ENCODE measurements at places on chromosomes 3 and 15.
A peak's percentile ranks its signal among the peaks of the same experiment; 100 is the strongest.

GRCh38 chr3:131856171-131856570 is 178.6 kb downstream of the CPNE4 start:
- DNase-seq = no peak

DNA sequence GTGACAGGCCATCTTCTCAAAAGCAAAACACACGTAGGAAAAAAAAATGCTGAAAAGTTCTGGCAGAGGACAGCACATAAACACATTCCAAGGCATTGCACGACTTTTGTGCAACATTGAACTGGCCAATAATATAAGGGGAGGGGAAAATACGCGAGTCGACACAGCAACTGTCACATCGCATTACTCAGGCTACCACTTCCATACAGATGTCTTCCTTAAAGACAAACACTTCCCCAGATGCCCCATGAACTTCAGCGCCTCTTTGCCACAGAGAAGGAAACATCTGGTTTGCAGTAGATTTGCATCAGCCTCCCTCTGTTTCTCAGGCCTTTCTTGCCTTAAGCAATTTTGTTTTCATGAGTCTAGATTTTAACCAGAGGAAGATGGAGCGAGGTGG is 144.4 kb upstream of the IGF1R start:
- DNase-seq = no peak

DNA sequence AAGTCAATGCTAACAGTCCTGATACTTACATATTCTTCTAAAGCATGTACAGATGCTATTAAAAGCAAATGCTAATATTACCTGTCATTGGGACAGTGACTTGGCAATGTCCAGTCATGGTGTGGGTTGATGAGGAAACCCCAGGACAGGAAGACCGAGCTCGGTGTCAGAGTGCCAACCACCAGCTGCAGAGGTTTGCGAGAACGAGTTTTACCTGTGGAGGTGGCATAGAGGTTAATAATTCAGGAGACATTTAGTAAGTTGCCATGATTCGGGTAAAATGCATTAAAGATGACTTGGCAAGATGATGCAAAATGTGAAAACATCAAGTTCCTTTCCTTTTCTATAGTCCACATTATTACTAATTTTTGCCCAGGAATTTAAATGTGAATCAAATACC is 94.5 kb downstream of the ABI3BP start:
- no peak for DNase-seq

DNA sequence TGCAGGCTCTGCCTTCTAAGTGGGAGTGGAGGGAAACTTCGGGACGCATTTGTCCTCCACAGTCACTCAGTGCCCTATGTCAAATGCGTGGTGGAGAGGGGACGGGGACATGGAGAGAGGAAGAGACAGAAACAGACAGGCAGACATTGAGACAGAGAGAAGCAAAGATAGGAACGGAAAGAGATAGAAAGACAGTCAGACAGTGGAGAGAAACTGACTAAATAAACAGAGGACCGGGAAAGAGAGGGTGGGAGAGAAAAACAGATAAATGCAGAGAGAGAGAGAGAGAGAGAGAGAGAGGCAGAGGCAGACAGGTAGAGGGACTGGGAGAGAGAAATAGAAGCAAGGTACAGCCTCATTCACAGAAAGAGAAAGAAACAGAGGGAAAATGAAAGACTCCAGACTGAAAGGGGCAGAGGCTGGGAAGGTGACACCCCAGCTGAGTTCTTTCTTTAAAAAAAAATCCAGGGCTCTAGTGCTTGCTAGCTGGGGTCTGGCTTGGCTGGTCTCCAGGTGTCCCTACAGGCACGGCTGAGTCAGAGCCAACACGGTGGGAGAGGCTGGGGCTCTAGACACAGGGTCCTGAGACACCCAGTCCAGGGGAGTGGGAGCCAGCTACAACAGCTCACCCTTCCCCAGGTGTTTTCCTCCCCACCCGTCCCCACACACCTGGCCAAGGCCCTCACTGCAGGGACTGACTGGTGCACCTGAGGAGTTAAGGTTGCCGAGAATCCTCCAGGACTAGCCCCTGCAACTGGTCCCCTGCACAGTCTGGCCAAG is 506.1 kb upstream of the PROK2 start:
- no peak for DNase-seq

GRCh38 chr3:53147151-53147902 is 13.7 kb upstream of the PRKCD start:
- no peak for DNase-seq

GRCh38 chr3:52298149-52299098 is 10.8 kb downstream of the GLYCTK start:
- no peak for DNase-seq

- DNase-seq = no peak
These were observed 83.1 kb upstream of the RPL32 start for GRCh38 chr3:12924437-12924836.

GRCh38 chr3:23201154-23201838 is 1.8 kb upstream of the UBE2E2 start:
- no peak for DNase-seq

- no peak for DNase-seq
These were observed 15.1 kb upstream of the IQSEC1 start for GRCh38 chr3:13088028-13089006.

GRCh38 chr3:156291272-156292123 is 171.1 kb downstream of the KCNAB1 start:
- no peak for DNase-seq

DNA sequence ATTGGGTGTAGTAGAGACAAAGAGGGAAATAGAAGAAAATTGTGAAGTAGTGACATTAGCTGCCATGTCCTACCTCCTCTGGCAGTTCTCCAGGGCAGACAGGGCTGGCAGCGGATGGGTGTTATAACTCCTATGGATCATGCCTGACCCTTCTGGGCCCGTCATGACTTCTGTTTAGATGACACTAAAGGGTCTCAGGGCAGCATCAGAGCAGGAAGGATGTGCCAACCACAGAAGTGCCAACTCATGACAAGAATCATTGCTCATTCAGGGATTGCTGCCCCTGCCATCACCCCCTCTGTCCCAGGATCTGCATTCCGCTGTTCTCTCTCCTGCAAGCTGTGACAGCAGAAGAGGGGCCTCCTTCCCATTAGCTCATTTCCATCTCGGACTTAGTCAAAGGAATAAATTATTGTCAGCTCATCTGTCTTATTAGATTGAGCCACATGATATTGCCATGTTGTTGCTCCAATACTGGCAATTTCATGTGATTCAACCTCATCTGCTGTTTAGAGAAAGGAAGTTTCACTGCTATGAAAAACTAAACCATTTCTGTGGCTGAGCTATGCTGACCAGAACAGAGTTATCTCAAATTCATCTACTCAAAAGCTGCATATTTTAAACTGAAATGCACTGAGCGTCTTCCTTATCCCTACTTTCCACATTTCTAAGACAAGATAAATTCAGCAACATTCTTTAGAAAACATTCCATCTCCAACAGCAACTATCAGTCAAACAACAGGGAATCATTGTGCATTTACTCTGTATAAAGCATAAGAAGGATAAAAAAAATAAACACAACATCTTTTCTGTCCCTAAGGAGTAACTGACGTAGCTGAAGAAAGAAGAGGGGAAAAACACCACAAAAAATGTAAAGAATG is 271.6 kb downstream of the FHIT start:
- no peak for DNase-seq

- DNase-seq = no peak
These were observed 44.9 kb downstream of the LPP start for GRCh38 chr3:188198760-188199327.

GRCh38 chr3:114213627-114214541 is 23.5 kb downstream of the ZNF80 start:
- DNase-seq = peak; percentile 46

GRCh38 chr15:33508703-33509102 is 197.9 kb downstream of the RYR3 start:
- DNase-seq = no peak

Data from activated T-cell treated with anti-CD3 and anti-CD28 coated beads for 1 hour (primary cell).